Hypothalamus (tissue), 51 donors: ENCODE measurements at places on chromosomes 7 and 10.

- no peak for DNase-seq
Observed at GRCh38 chr10:34045571-34046190, 711.2 kb upstream of the NRP1 start.

DNA sequence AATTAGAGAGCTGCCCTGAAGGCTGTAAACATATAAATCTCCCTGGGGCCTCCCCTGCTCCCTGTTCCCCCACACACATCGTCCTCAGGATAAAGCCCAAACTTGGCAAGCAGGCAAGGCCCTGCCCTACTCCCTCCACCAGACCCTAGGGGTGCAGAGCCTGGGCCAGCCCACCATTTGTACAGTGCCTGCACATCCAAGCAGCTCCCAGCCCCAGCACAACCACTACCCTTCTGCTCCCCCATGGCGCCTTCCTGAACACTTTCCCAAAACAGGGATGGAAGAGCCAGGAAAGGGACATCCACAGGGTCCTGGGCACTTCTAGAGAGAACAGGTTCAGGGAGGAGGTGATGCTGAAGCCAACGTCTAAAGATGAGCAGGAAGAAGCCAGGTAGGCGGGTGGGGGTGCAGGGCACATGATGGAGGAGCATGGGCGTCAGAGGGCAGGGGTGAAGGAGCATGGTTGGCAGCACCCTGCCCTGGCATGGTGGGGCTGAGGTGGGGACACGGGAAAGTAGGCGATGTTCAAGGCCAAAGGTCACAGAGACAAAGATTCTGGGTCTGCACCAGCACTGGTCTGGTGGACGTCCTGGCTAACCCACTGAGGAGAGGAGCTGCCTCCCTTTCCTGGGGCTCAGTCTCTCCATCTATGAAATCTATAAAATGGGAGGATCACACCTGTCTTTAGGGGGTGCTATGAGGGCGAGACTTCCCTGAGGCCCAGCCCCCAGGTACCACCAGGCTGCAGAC is 140.6 kb downstream of the ARHGAP22 start:
- DNase-seq = no peak

DNA sequence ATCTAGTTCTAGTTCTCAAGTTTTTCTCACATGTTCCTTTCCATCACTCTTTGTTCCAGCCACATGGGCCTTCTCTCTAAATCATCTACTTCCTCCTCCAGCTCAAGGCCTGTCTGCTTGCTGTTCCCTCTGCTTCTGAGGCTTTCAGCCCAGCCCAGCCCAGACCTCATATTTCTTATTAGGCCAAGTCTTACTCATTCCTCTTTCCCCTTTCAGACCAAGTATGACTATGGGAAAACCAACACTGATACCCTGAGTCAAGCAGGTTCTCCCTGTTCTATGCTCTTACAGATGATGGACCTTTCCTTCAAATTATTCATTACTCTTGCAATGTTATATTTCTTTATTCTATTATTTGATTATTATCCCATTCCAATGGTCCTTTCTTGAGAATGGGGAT is 80.3 kb upstream of the SEM1 start:
- no peak for DNase-seq

GRCh38 chr7:69130396-69130795 is 467.9 kb upstream of the AUTS2 start:
- no peak for DNase-seq
